ENCODE measurements at places on chromosomes 7 and 10.
A peak's percentile ranks its signal among the peaks of the same experiment; 100 is the strongest.

GRCh38 chr7:8120390-8121058, 141.4 kb downstream of the ICA1 start:
- DNase-seq = no peak

DNA sequence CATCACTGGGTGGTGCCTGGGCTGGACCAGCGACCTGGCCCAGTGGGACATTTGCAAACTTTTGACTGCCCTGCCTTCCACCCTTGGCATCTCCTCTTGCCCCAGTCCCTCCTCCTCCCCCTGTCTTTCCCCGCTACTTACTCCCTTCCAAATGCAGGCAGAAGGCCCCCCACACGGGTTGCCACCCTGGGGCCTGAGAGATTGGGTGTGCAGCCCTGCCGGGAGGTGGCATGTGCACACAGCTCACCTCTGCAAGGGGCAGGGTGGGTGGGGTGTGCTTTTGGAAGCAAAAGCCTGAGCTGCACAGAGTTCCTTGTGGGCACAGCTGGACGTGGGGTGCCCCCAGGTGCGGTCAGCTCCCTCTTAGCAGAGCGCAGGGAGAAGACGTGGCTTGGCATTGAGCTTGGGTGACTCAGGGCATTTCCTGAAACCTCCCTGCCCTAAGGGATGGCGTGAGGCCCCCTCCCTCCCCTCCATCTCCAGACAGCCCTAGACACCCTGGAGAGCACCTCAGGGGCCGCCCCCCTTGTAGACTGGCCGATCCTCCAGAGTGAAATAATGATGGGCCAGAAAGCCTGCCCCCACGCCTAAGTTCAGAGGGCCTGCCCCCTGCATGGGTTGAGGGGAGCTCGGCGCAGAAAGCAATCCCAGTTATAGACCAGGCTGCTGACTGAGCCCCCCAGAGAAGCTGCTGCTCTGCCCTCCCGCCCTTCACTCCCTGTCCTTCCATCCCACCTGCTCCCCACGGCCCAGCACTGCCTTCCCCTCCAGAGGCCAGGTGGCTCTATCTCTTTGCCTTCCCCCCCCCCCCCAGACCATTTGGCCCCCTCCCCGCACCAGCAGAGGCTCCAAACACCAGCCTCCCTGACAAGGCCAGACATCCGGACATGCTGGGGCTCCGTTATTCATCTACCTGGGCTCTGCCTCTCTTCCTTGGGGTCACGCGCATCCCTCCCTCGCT, 2.3 kb upstream of the SHH start:
- DNase-seq = peak; percentile 39

DNA sequence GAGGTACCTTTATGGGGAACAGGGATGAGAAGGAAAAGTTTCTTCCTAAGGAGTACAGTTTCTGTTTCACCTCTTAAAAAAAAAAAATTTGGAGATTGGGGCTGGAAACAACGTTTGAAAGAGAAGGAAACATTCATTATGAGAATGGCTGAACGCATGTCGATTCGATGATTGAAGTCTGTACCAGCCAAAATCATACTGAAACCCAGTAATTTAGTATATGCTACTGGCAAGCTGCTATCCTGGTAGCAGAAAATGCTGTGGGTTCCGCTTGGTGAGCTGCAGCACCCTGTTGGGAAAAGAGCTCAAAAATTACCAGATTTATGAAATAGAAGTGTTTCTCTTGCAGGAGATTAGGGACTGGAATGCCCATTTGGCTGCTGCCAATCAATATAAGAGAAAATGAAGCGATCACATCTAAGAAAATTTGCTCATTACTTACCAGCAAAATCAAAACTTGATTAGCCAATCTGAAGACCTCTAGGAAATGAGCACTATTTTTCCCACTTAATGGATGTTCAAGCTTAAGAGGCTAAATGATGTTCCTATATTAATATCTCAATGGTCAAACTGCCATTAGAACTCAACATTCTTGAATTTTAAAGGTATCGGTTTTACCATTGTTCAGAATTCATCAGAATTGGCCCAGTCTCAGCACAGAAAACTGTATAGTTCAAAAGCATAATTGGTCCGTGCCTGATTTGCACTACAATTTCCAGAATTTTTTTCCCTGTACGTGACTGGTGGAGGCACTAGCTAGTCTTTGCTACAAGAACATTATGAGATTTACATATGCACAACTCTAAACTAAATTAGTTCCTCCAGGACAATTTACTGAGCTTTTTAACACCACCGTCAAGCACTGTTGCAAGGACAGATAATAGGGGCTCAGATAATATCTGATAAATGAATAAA, 1.2 kb upstream of the ITGB1 start:
- no peak for DNase-seq

GRCh38 chr7:10662982-10663884, 310.4 kb upstream of the PHF14 start:
- no peak for DNase-seq

DNA sequence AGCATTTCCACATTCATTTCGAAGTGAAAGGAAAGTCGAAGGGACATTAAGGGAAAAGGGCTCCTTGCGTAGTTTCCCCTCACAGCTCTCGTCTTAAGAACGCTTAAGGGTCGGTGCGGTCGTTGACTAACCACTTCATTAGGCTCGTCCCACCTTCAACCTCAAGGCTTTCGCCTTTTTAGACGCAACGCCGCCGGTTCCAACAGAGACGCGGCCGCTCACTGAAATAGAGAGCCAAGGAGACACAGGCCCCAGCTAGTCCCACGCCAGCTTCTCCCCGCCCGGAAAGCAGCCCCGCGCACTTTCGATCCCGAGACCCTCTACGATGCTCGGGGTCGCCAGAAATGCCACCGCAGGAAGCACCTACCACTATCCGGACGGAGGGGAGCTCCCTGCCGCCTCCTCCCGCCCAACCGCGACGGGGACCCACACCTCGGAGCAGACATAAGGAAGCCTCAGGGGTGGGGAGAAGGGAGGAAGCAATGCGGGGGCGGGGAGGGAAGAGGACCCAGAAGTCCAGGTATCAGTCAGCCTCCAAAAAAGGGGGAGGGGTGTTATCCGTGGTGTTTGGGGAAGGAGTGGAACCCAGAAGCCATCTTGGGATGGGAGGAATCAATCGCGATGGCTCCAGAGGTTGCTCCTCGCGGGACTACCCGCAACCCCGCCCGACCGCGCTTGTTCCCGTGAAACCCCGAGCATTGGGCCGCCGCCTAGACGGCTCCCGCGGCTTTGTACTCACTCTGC, 559 bp downstream of the TRA2A start:
- peak; percentile 77 for DNase-seq

- DNase-seq = no peak
These were observed 41.2 kb downstream of the PARD3 start for GRCh38 chr10:34773636-34774630.

DNA sequence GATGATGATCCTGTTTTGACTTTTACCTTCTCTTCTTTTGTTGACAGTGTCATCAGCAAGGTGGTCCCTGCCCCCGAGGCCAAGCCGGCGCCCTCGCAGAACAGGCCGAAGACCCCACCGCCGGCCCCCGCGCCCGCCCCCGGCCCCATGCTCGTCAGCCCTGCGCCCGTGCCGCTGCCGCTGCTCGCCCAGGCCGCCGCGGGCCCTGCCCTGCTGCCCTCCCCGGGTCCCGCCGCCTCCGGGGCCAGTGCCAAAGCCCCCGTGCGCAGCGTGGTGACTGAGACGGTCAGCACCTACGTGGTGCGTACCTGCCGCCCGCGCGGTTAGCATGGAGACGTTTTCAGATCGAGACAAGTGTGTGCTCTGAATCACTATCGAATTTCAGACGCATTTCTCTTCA, 45.5 kb upstream of the GATA3 start:
- DNase-seq = no peak

DNA sequence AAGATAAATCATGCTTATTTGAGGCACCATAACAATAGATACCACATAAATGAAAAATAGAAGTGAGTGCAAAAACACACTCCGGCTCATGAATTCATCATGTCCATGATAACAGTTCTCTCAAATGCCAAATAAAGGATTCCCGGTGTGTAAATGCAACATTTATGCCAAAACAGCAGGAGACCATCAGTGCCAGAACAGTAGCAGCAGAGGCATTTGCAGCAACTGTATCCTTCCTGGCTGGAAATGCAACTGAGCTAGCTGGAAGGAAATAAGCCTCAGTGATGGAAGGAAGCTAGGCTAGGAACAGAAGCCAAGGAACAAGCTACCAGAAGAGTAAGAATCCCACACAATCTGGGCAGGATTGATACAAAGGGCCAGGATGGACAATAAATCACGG, 79.9 kb upstream of the THSD7A start:
- no peak for DNase-seq

DNA sequence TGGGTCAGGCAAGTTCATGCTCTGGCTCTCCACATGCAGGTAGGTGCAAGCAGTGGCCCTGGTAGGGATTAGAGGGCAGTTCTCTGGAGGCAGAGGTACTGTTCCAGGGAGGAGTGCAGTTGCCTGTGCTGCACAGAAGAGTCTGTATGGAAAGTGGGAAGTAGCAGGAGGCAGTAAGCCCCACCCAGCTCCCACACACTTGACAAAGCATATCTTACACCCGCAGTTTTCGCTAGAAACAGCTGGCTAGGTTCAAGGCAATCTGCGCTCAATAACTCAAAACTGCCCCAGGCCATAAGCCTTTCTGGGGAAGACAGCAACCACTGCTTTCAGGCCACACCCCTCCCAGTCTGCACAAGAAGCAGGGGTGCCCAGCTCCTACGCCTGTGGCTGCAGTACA, 33.1 kb upstream of the ARMC3 start:
- DNase-seq = peak; percentile 11

- DNase-seq = no peak
These were observed 21.3 kb upstream of the HSPB1 start for GRCh38 chr7:76281006-76281705.

DNA sequence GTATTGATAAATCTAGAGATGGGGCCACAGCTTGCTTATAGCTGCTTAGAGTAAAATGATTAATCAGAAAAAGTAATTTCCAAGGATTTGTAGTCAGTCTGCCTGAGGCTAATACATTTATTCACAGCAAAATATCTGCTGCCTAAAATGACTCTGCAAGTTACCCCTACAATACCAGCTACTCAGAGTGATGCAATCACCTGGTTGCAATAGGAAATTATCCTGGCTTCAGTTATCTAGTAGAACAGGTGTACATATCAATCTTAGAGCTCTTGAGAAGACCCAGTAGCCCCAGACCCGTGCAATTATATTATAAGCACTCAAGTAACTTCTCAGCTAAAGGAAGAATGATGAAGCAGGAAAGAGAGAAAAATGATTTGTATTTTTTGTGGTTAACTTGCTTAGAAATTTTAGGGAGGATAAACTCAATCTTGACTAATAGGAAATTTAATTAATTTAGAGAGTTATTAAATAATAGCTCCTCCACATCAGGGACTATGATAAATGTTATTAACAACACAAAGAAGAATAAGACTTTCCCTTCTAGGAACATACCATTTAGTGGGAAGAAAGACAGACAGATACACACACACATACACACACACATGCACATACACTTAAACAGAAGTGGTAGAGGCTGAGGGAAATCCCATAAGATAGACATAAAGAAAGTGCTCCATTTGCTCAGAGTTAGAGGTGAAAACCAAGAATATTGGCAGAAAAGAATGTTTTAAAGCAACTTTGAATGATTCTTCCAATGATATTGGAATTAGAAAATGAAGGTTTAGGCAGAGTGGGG, 140.4 kb upstream of the PRSS1 start:
- no peak for DNase-seq

GRCh38 chr7:54880326-54880989, 121.4 kb upstream of the SEC61G start:
- DNase-seq = no peak

- no peak for DNase-seq
These were observed 33.6 kb downstream of the BUB3 start for GRCh38 chr10:123187781-123188180.

- DNase-seq = peak; percentile 53
These were observed 27.3 kb upstream of the KMT2C start for GRCh38 chr7:152462995-152463708.

GRCh38 chr7:44608916-44609648, 2.7 kb downstream of the OGDH start:
- DNase-seq = no peak

- DNase-seq = no peak
These were observed 30.2 kb downstream of the WDR86 start for GRCh38 chr7:151379534-151380198.

GRCh38 chr7:94540428-94540827, 30.8 kb downstream of the CASD1 start:
- no peak for DNase-seq

DNA sequence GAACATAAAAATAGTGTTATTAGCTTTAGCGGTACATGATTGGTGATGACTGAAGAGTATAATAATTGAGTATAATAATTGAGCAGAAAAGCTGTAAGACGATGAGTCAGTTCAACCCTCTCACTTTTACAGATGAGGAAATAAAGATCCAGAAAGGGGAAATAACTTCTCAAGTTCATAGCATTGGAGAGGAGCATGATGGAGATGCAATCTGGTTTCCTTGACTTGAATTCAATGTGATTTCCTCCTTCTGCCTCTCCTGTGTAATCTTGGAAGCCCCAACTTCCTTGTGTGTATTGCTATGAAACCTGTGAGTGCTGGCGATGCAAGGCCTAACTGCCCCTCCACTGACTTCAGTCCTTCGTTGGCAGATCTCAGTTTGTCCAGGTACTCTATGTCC, 265.1 kb downstream of the LRMDA start:
- no peak for DNase-seq

- peak; percentile 72 for DNase-seq
These were observed 7.3 kb upstream of the KLHDC10 start for GRCh38 chr7:130063036-130063435.

GRCh38 chr10:90614631-90615030, 243.2 kb downstream of the HTR7 start:
- DNase-seq = no peak

GRCh38 chr7:17444673-17445072, 146.2 kb downstream of the AHR start:
- DNase-seq = peak; percentile 60
